Right cardiac atrium (tissue), 5 donors: ENCODE measurements at places on chromosomes 4 and X. TPM values are rescaled to one million over a fixed set of nuclear protein-coding genes. Genes with fewer than 3 reads are reported as not detected.

OTC gene
- polyA plus RNA-seq = 0.18 TPM

CTAG2 gene
- polyA plus RNA-seq = not detected

SHROOM3 gene
- 4.6 TPM for polyA plus RNA-seq

FHIP1A gene
- 2.4 TPM for polyA plus RNA-seq

SLITRK4 gene
- polyA plus RNA-seq = 0.38 TPM

CLNK gene
- polyA plus RNA-seq = not detected

MAOB gene
- 59.7 TPM for polyA plus RNA-seq

CEP135 gene
- 1.3 TPM for polyA plus RNA-seq

ARFIP1 gene
- 8.9 TPM for polyA plus RNA-seq

ADH1B gene
- 164 TPM for polyA plus RNA-seq

ARX gene
- polyA plus RNA-seq = not detected

MAGEA4 gene
- polyA plus RNA-seq = not detected

DUX4 gene
- polyA plus RNA-seq = not detected

AFM gene
- polyA plus RNA-seq = not detected

MAGEB3 gene
- not detected for polyA plus RNA-seq

NSG1 gene
- 4.9 TPM for polyA plus RNA-seq

TRO gene
- polyA plus RNA-seq = 4.8 TPM

FGB gene
- polyA plus RNA-seq = 0.38 TPM

UXT gene
- 155 TPM for polyA plus RNA-seq

NHSL2 gene
- polyA plus RNA-seq = 2.4 TPM

CXCL3 gene
- 2.5 TPM for polyA plus RNA-seq

TBL1X gene
- polyA plus RNA-seq = 5.1 TPM

CT55 gene
- not detected for polyA plus RNA-seq

CSAG3 gene
- not detected for polyA plus RNA-seq

RASGEF1B gene
- 4.3 TPM for polyA plus RNA-seq

THOC2 gene
- 24.7 TPM for polyA plus RNA-seq

PCDH10 gene
- polyA plus RNA-seq = 0.63 TPM

RENBP gene
- polyA plus RNA-seq = 13.3 TPM

PDLIM3 gene
- 447 TPM for polyA plus RNA-seq

CXorf65 gene
- not detected for polyA plus RNA-seq

LDB2 gene
- polyA plus RNA-seq = 41.0 TPM

EIF4E gene
- polyA plus RNA-seq = 26.3 TPM

TECRL gene
- polyA plus RNA-seq = 354 TPM

CENPI gene
- polyA plus RNA-seq = 0.38 TPM

KLB gene
- 0.32 TPM for polyA plus RNA-seq

ART3 gene
- 149 TPM for polyA plus RNA-seq

MTMR8 gene
- polyA plus RNA-seq = 0.32 TPM

POLA1 gene
- polyA plus RNA-seq = 3.6 TPM

CC2D2A gene
- 13.0 TPM for polyA plus RNA-seq

ALB gene
- 0.81 TPM for polyA plus RNA-seq

STBD1 gene
- 33.8 TPM for polyA plus RNA-seq
